Testis (tissue), 5 donors: ENCODE measurements at places on chromosomes 3 and 15.

DNA sequence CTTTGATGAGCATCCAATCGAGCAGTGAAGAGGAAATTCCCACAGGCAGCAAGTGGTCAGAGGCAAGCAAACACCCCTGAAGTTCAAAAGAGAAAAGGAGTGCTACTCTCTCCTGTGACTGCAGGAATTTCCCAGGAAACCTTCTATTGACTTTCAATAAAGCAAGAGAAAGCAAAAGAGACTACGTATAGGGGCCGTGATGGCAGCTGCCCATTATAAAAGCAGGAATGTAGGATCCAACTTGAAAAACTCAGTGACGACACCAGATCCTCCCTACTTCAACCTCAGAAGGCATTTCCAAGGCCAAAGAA lies 53.1 kb upstream of the IP6K2 start:
- no peak for DNase-seq

DNA sequence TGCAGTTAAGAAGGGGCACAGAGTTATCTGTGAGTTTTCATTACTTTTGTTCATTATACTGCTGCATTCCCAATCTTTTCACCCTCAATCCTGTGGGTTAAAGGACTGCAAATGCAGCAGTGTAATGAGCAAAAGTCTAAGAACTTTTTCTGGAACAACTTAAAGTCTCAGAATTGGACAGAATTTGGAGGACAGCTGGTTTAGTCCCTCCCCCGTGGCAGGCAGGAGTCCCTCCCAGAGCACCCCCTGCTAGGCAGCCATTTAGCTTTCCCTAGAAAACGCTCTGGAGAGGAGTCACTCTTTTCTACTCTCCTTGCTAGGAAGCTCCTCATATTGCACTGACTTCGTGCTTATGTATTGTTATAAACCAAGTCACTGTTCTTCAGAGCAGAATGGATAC lies 156.3 kb upstream of the UBE2E1 start:
- DNase-seq: no peak

DNA sequence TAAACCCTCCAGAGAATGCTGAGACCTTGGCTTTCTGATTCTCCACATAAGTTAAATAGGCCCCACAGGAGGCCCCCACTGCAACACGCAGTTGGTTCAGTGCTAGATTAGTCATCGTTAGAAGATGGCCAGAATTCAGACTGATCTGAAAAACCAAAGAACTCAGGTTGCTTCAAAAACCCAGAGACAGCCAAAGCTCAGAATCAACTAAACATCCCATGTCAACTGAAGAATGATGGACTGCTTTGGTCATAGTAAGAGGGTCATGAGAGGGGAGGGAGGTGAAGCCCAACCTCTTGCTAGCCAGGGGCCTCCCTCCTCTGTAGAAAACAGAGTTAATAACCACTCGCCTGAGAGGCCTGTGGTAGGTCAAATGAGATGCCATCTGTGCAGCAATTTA lies 93.1 kb downstream of the AKAP13 start:
- DNase-seq: no peak

DNA sequence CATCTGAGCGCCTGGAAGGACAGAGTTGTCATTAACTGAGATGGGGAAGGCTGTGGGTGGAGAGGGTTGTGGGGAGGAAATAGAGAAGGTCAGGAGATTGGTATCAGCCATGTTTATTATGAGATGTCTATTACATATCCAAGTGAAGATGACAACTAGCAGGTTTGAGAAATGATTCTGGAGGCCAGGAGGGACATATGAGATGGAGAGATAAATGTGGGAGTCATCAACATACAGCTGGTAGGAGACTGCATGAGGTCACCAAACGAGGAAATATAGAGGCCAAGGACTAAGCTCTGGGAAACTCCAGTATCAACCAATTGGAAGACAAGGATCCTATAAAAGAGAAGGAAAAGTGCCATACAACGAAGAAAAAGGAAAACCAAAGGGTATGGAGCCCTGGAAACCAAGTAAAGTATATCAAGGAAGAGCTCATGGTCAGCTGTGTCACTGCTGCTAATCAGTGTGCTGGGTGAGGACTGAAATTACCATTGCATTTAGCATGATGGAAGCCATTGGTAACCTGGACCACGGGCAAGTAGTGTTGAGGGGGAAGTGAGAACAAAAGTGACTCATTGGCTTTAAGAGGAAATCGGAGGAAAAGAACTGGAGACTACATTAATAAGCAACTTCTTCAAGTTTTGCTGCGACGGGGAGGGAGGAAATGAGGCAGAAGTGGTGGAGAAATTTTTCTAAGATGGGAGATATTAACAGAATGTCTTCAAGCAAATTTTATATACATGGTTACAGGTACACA lies 14.0 kb upstream of the UACA start:
- DNase-seq: no peak

- DNase-seq: no peak
Observed at GRCh38 chr3:139448104-139448503, 28.2 kb downstream of the RBP2 start.

DNA sequence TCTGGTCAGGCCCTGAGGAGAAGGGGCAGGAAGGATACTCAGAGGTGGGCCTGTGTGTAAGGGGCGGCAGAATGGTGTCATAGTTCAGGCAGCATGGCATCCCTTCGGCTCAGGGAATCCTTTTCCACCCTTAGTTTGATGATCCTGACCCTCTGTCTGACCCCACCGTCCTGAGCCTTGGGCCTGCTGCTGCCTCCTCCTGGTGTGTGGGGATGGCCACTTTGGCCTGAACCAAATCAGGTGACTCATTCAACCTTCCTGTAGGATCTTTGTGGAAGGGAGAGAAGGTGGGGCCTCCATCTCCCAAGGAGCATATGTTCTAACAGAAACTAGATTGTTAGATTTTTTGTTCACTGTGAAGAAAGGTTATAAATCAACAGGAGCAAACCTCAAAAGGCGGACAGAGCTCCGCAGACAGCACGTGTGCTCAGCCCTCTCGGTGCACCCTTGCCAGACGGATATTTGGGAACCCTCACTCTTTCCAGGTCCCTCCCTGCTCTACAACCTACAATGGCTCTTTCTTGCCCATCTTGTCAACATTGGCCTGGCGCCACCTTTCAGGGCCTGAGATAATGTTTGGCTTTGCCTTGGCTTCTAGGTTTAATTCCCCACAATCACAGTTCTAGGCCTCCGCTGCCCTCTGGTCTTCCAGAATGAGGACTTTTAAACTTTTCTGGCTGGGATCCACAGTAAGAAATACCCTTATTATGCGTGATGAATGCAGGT lies 21.7 kb downstream of the THSD4 start:
- no peak for DNase-seq

DNA sequence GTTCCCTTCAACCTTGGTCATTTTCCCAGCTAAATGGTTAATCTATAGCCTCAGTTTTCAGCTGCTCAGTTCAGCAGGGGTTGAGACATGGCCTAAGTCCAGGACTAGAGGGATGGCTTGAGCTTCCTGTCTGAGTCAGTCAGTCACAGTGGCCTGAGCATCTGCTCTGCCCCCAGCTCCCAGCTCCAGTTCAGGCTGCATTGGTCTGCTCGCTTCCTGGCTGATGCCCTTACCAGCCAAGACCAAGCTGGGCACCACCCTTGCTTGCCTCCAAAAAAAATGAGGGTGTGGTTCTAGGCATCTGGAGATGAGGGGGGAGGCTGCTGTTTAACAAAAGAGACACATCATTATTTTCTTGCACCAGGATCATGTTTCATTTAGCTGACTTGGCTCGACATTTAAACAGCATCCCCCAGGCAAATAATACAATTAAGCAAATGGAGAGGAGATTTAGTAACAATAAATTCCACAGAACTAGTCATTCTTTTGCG lies 70.7 kb downstream of the WNT5A start:
- DNase-seq: no peak

- DNase-seq: no peak
Observed at GRCh38 chr15:93348711-93349545, 259.9 kb upstream of the RGMA start.
